ENCODE measurements at places on chromosomes 2 and 18.

- DNase-seq = no peak
These were observed 1089.3 kb upstream of the CELF4 start for GRCh38 chr18:38654946-38655345.

DNA sequence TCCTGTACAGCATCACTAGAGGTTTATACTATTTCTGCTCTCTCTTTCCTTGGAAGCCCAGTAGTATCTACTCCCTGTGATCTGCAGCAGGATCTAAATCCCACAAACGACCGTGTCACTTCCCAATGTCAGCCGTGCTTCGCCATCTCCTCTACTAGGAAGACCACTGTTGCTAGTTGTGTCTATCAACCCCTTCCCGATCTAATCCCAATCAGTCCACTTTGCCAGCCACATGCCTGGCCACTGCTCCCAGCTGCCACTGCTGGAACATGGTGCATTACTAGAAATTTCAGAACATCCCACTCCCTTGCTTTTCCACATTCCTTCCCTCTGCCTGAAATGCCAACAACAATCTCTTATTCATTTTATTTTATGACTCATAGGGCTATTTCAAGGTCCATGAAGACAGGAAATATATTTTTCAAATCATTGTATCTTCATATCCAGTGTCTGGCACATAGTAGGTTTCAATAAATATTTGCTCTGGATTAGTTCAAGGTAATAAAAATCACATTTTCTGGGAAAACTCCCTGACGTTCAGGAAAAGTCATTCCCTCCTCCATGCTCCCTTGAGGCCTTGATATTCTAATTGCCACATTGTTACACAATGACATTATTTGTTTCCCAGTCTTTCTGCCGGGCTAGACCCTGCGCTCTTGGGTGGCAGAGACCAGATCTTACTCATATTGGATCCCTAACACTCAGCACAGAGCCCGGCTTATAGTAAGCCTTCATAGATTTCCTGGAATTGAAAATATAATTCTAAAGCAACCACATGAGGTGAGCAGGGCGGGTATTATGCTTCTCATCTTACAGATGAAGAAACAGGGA is 2.1 kb upstream of the TRIB2 start:
- DNase-seq = no peak

- no peak for DNase-seq
These were observed 8.2 kb downstream of the ARHGAP25 start for GRCh38 chr2:68742626-68743415.

DNA sequence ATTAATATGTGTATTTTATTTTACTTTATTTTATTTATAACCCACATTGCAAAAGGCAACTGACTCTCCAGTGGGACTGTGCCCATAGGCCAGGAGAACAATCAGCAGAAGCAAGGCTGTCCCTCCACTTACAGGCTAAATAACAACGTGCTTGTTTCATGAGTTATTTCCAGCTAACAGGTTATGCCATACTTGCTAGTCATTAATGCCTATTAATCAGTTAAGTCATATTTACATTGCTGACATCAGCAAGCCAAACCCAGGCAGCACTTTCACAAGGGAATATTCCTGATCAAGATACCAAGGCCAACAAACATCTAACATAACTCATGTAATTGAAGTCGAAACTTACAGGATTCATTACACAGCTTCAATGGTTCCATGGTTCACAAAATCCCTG is 92.1 kb downstream of the EN1 start:
- no peak for DNase-seq

- no peak for DNase-seq
These were observed 1.8 kb downstream of the MOGAT1 start for GRCh38 chr2:222673273-222673672.

All from SK-N-MC (cell line).